ENCODE measurements at places on chromosomes 13 and 19.

GRCh38 chr19:51441410-51442390 lies 16.6 kb downstream of the SIGLEC8 start:
- DNase-seq = peak; percentile 91

GRCh38 chr13:99046851-99047250 lies 69.0 kb upstream of the DOCK9 start:
- no peak for DNase-seq

- no peak for DNase-seq
Observed at GRCh38 chr13:76720416-76720815, 165.8 kb downstream of the KCTD12 start.

GRCh38 chr19:48319647-48320541 lies 5.5 kb upstream of the EMP3 start:
- peak; percentile 90 for DNase-seq

GRCh38 chr13:48761256-48761655 lies 107.5 kb downstream of the CYSLTR2 start:
- no peak for DNase-seq

- DNase-seq = no peak
Observed at GRCh38 chr19:2337329-2337707, 8.8 kb downstream of the SPPL2B start.

Measured in activated CD8-positive, alpha-beta memory T cell treated with anti-CD3 and anti-CD28 coated beads for 24 hours (primary cell).